Stimulated activated CD4-positive, alpha-beta T cell treated with anti-CD3 and anti-CD28 coated beads, Interleukin-2, amount 100 ng/mL, for 24 hours (primary cell): ENCODE measurements at places on chromosomes 6 and 20.

DNA sequence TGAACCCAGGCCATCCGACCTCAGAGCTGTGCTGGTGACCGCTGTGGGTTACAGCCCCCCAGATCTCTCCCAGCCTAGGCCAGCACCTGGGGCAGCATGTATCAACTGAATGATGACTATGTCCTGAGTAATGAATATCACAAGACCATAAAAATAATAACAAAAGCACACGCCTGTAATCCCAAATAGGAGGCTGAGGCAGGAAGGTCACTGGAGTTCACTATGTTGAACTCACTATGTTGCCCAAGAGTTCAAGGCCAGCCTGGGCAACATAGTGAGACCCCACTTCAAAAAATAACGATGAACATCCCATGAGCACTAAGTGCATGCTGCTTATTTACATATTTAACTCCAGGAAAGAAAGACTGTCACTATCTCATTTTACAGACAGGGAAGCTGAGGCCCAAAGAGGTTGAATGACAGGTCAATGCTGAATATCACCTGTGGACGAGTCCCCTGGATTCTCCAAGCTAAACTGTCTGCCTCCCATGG, 92.3 kb downstream of the NFATC2 start:
- DNase-seq: no peak

- no peak for DNase-seq
Measured at GRCh38 chr6:14381829-14382677, 264.5 kb downstream of the CD83 start.

DNA sequence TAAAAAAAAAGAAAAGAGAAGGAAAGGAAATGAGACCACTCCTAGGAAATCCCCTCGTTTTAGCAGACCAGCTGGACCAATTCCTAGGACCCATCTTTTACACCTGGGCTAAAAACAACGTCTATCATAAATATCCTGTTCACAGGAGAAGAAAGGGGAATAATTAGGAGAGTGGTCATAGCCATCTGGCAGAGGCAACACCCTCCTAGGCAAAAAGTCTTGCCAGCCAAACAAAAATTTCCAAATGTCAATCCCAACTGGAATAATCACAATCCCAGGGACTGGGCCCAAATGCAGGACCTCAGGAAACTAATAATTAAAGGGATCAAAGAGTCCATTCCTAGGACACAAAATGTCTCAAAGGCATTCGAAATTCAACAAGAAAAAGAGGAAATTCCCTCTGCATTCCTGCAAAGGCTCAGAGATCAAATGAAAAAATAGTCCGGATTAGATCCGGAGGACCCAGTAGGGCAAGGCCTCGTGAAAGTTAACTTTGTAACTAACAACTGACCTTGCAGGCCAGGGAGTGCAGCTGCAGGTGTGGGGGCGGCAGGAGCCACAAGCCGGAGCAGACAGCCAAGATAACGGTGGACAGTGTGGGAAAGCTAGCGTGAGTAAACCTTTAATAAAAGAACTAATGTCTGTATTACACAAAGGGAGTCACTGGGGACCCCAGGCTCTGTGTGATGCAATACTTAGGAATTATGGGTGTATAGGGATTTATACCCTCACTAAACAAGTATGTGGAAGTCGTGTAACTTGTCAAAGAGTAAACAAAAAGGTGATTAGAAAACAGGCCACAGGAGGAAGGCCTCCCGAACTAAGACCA, 11.7 kb downstream of the LCA5 start:
- DNase-seq: no peak

GRCh38 chr6:120590611-120591010, 743.7 kb downstream of the TBC1D32 start:
- DNase-seq: no peak
